ENCODE measurements at places on chromosomes 6 and 20.
A peak's percentile ranks its signal among the peaks of the same experiment; 100 is the strongest.

GRCh38 chr20:52399352-52399751 lies 207.8 kb upstream of the ZFP64 start:
- DNase-seq, result no peak

DNA sequence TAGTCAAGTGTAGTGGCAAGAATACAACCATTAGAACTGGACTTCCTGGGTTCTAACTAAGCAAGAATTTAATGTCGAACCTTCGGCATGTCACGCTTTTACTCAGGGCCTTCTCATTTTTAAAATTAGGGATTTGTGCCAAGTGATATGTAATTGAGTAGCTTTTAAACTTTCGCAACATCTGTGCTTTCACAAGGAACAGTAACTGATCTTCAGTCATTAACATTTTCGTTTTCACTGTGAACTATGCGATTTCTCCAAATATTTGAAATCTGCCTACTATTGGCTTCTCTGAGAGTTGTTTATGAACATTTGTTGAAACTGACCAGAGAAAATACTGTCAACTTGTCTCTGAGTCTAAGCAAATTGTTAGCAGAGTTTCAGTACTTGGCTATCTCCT lies 27.6 kb downstream of the GRM1 start:
- no peak for DNase-seq

DNA sequence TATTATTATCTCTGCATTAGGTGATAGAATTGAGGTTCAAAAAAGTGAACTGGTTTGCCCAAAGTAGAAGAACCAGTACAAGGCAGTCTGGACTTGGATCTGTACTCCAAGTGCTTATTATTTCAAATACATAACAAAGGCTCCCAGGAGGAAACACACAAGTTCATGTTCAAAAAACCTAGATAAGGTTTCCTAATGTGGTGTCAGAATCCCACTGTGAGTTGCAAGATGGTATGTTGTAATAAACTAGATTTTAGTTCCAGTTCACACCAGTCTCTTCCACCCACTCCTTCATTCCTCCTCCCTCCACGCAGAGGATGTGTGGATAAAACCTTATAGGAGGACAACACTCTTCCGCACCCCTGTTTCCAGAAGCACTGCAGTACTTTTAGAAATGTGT lies 42.8 kb downstream of the KIAA0319 start:
- DNase-seq, result no peak

- no peak for DNase-seq
Measured at GRCh38 chr20:25247518-25247955, 348 bp upstream of the PYGB start.

DNA sequence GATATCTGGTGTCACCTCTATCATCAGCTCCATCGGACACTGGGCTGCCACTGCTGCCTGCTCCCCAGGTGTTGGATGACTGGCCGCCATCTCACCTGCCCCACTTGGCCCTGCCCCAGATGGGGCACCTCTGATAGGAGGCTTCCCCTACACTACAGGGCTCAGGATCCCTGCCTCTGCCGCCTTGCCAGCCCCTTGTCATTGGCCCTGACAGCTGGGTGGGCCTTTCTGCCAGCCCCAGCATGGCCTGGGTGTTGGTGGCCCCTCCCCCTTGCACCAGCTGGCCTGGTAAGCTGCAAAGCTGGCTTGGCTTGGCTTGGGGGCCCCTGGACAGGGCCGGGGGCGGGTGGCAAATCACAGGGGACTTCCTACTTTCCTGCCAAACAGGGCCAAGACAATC lies 10.6 kb downstream of the PACSIN1 start:
- DNase-seq, result no peak

DNA sequence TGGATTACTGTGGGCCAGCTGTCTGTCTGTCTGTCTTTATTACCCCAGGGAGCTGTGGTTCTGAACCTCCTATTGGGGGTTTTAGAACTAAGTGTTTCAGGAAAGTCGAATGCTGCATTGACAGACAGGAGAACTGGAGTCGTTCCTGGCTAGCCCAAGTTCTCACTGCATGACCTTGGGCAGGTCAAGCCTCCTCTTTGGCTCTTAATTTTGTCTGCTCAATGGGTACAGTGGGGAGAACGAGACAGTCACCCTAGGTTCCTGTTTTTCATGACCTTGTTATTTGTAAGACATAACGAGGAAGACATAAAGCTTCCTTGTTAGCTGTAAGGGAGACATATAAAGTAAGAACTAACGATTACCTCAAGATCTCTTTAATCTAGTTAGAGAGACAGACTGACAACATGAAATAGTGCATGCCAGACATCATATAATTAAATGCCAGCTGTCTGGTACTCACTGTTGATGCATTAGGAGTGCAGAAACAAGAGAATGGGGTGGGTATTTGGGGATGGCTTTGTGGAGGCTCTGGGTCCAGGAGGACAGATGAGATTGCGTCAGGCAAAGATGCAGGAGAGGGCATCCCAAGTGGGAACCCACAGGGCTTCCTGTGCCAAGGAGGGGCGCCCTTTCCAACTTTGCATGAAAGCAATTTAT lies 3.7 kb upstream of the CCDC167 start:
- DNase-seq, result no peak

DNA sequence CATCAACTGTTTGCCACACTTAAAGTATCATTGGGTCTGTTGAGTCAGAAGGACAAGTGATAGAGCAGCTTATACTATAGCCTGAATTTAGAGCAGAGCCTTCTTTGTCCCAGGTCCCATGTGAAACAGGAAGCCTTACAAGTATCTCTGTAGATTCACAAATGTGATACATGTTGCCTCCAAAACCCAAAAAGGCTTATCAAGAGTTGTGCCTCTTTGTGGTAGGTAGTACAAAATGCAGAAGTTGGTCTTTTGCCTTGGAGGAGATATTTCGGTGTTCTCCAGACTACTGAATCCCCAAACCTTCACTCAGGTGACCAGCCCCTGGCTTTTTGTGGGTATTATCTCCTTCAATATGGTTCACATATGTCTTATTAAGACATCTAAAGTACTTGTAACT lies 172.8 kb upstream of the PROKR2 start:
- DNase-seq, result no peak

GRCh38 chr20:5279661-5280060 lies 37.1 kb downstream of the PROKR2 start:
- no peak for DNase-seq

DNA sequence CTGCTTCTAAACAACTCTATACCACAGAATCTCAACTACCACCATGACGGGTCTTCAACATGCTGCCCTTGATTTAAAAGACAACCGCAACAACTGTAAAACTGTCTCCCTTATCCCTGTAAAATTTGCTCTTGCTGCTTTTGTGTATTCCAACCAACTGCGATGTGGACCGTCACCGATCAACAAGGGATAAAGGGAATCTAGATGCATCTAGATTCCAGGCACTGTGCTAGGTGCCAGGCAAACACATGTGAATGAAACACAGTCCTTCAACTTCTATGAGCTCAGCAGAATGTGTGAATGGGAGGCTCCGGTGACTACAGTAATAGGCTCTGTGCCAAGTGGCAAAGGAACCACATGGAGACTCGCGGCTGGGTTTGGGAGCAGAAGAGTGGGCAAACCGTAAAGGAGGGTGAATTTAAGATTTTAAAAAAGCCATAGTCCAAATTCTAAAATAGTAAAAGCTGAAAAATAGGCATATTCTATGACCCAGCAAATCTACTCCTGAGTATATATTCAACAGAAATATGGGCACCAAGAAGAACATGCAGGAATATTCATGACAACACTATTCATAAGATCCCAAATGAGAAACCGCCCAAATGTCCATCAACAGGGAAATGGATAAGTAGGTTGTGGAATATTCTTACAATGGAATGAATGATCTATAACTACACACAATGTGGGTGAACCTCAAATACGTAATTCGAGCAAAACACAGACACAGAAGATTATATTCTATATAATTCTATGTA lies 3.7 kb upstream of the PRND start:
- DNase-seq, result peak; percentile 31

DNA sequence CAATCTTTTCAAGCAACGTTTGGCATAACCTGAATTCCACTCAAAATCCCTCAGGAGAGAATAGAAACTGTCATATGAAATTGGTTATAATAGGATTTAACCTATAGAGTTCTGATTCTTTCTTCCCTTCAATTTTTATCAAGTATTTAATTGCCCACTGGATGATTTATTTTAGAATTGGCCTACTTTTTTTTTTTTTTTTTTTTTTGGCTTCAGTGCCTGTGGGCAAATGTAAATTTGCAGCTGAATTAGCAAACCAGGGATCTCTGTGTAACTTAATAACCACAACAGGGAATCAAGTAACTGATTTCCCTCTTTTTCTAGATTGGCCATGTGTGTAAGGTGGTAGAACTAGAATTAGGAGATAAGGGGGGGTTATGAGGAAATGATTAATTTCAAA lies 157.0 kb downstream of the SOX4 start:
- DNase-seq, result no peak

- DNase-seq, result no peak
Measured at GRCh38 chr20:5122873-5123260, 3.1 kb upstream of the PCNA start.

DNA sequence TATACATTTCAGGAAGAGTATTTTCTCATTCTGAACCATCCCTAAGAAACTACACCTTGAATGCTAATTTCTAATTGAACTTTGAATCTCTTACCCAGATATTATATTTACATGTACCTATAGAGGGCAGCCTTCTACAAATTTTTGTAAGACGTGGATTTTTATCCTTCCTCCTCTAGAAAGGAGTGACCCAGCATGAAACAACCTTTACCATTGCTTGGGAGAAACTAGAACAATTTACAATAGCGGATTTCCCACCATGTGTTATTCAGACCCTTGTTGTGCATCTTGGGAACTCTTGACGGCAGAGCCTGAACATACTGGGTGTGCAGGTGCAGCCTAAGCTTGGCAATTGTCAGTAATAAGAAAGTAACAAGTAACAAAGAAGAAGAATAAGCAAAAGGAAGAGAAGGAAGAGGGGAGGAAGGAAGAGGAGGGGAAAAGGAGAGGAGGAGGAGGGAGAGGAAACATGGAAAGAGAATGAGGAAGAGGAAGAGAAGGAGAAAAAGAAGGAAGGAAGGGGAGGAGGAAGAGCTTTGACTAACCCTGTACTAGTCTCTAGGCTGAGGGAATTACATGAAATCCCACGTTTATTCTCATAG lies 10.8 kb upstream of the TAAR1 start:
- peak; percentile 3 for DNase-seq

DNA sequence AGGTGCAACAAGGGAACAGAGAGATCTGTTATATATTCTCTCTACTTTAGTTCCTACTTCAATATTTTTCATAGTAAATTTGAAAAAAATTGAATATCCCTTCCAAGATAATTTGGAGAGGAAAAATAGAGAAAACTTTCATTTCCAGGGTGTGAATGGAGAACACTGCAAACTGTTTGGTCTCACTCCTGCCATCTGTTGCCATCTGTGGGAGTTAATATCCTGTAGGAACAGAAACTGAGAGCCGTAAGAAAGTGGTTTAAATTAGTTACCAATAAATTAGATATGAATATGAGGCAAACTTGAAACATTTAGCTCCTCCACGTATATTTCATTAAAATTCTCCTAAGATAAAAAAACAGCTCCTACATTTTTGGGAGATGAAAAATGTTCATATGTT lies 4.2 kb downstream of the ZNF337 start:
- DNase-seq, result no peak

GRCh38 chr6:159828074-159828473 lies 28.0 kb downstream of the PNLDC1 start:
- no peak for DNase-seq

DNA sequence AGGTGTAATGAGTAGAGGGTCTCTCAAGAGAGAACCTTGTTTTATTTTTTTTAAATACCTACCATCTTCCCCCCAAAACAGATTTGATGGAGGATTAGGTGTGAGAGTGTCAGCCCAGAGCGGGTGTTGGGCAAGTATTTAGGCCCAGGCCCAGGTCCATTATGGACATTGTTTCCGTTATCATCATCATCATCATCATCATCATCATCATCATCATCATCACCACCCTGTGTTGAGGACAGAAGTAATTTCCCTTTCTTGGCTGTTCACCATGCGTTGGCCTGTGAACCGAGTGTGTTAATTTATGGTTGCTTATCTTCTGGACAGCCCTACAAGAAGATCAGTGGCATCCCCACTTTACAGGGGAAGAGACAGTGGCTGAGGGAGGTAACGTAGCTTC lies 28.6 kb downstream of the PSMF1 start:
- no peak for DNase-seq

- DNase-seq, result no peak
Measured at GRCh38 chr6:125930765-125931418, 25.7 kb upstream of the HINT3 start.

DNA sequence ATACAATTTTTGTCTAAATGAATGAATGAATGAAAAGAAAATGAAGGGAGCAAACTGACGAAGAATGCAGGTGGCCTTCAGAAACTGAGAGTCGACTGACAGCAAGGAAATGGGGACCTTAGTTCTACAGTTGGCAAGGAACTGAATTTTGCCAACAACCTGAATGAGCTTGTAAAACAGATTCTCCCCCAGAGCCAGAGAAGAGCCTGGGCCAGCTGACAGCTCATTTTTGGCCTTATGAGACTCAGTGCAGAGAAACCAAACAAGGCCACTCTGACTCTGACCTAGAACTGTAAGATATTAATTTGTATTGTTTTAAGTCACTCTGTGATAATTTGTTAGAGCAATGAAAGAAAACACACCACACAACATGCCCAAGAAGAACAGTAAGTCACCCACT lies 21.8 kb downstream of the MAN1A1 start:
- no peak for DNase-seq

Data from frontal cortex (tissue), 4 donors.